Left ventricle myocardium superior (tissue), 1 donor: ENCODE measurements at places on chromosomes 12 and 14. TPM values are rescaled to one million over a fixed set of nuclear protein-coding genes. Genes with fewer than 3 reads are reported as not detected.

DNA sequence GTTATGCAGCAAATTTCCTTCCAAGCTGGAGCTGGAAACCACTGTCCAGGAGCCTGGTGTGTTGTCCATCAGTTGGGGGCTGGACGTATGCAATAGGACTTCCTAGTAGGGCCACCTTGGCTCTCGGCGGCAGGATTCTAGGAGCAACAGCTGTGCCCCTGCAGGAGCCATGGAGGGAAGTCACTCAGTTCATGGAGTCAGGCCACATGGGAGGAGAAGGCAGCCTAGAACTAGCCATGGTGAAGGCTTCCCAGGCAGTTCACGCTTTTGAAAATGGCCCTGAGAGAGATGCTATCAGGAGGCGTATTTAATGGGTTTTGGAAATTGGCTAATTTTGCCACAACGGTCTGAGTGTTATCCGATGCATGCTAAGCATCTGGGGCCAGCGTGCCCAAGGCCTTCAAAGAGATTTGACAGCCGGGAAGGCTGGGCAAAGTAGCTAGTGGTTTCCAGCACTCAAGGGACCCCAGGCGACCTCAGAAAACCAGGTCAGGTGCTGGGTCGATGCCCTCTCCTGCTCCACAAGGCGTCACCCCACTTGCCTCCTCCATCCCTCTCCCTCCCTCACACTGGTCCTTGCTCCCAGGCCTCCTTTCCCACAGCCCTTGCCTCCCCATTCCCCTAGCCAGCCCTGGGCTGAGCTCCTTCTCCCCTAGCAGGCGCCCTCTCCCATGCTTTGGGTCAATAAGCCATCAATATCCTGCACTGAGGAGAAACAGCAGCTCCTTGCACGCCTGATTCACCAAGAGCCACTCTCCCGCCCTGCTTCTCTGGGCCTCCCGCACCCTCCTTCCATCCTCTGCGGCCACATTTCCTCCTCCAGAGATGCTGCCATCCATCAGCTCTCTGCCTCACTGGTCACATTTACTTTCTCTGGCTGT lies 30.9 kb upstream of the SYNDIG1L start:
- DNase-seq, result no peak

- no peak for DNase-seq
Observed at GRCh38 chr12:49813131-49813530, 15.1 kb downstream of the NCKAP5L start.

GRCh38 chr14:68841016-68841809 lies 48.3 kb upstream of the ZFP36L1 start:
- no peak for DNase-seq

- no peak for DNase-seq
Observed at GRCh38 chr14:96352708-96353107, 10.4 kb downstream of the ATG2B start.

DNA sequence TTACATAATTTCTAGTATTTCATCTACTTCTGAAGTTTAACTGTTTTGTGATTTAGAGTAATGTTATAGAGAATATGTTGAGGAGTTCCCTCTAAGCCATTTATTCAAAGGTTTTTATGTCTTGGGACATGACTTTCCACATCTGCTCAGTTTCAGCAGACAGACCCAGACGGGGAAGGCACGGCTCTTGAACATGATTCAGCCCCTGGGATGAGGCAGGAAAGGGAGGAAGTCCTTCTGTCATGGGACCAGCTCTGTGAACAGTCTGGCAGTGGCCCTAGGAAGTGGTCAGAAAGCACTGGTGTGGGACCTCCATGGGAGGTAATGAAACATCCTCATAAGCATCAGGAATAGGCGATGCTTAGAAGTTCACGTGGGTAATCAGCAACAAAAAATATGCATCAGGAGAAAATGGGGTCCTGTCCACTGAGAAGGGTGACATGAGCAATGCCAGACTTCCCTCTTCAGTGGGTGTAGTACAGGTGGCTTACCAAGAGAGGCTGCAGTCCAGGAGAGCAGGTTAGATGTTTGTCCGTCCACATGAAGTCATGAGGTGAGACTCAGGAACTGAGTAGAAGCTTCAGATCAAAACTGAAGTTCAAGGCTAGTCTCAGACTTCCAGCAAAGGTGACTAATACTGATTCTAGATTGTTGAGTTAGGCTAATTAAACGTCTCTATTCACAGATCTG lies 248.5 kb downstream of the IPO8 start:
- no peak for DNase-seq

GRCh38 chr12:27751386-27752047 lies 28.5 kb upstream of the KLHL42 start:
- no peak for DNase-seq

DNA sequence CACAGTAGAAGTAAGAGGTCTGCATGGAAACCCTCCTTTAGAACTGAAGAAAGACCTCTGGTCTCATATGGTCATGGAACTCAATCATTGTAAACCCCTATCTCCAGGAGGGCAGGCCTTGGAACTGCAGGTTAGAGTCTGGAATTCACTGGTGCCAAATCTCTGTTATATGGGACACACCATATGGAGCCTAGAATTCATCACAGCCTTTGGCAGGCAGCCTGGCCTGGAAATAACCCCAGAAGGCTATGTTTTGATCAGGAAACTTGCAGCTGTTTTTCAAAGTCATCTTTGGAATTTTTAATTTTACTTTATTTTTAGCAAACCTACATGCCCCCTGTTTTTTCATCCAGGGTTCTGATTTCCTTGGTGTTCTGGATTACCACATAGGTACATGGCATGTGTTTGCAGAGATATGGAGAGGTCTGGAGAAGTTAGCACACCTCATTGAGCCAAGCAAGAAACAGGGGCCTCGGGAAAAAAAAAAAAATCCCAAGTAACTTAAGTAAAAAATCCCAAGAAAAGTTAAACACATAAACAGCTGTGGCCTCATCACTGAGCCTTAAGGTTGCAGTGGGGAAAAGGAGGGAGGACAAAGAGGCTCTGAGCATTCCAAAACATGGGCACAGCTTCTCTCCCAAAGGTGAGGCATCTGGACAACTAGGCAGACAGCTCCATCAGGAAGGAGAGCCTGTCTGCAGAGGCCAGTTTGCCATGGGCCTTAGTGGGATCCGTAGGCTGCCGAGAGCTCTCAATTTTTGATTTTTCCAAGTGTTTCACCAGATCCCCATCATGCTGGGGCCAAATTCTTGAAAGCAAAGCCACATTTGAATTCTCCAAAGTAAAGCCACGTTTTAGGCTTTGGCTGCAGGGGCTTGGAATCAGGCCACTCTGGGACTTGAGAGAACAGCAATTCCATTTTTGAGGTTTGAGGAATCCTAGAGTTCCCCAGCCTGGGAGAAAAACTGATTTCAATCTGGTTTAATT lies 339.6 kb upstream of the TBX3 start:
- DNase-seq, result peak; percentile 63

GRCh38 chr12:75840994-75841355 lies 190.6 kb downstream of the PHLDA1 start:
- DNase-seq, result no peak

NGB gene
- not detected for total RNA-seq

B4GALNT1 gene
- total RNA-seq, result 5.1 TPM

LMNTD1 gene
- total RNA-seq, result not detected

SLCO1C1 gene
- 0.84 TPM for total RNA-seq

OR10A7 gene
- total RNA-seq, result not detected
